AG08396 (cell line): ENCODE measurements at places on chromosomes 3 and 15.

GRCh38 chr3:112084980-112085705 lies 1.0 kb upstream of the C3orf52 start:
- no peak for DNase-seq

GRCh38 chr15:43771816-43772215 lies 5.0 kb downstream of the ELL3 start:
- no peak for DNase-seq

- DNase-seq: no peak
Measured at GRCh38 chr3:102826636-102827035, 391.8 kb downstream of the ZPLD1 start.

DNA sequence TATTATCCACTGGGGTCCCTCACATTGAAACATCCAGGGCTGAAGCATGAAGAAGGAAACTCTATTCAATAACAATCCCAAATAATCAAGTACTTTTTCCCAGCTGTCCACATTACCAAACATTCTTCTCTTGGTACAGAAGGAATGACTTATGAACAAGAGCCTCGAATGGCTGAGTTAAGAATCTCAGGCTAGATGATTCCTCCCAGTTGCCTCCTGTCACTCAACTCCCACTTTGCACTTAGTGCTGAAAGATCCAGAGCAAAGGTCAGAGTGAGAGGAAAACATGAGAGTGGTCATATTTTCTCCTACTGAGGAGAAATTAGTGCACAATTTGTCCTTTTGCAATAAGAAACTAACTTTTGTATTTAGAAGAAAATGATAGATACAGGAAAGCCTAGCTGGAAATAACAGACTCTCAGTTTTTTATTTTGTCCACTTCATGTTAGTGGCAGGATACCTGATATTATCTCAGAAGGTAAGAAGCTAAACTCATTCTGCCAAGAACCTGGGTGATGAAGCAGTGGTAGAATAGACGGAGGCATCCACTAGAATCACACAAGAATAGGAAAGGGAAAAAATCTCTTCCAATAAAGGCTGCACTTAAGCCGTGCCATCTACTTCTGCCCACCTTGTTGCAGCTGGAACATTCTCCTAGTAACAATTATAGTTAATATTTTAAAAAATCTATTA lies 46.2 kb downstream of the GADL1 start:
- DNase-seq: no peak

GRCh38 chr3:37241880-37242279 lies 67.5 kb upstream of the LRRFIP2 start:
- no peak for DNase-seq

DNA sequence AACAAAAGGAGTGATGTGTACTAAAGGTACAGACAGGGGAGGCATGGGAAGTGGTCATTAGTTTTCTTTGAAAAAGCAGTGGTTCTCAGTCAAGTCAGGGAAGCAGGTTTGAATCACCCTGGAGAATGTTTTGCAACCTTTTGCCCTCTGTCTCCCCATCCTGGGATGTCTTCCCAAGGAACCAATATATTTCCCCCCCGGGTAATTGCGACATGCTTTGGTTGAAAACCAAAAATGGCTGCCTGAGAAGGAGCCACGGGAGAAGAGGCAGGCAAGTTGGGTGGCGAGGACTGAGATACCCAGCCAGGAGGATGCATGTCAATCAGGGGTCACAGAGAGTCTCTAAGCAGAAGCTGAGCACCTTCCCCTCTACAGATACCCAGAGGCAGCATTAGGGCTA lies 20.2 kb upstream of the PPP1R2 start:
- DNase-seq: no peak

- no peak for DNase-seq
Measured at GRCh38 chr3:40930131-40930538, 269.2 kb upstream of the CTNNB1 start.

- no peak for DNase-seq
Measured at GRCh38 chr3:14231998-14232501, 53.4 kb downstream of the LSM3 start.

GRCh38 chr15:70407336-70407670 lies 309.6 kb upstream of the TLE3 start:
- DNase-seq: no peak

DNA sequence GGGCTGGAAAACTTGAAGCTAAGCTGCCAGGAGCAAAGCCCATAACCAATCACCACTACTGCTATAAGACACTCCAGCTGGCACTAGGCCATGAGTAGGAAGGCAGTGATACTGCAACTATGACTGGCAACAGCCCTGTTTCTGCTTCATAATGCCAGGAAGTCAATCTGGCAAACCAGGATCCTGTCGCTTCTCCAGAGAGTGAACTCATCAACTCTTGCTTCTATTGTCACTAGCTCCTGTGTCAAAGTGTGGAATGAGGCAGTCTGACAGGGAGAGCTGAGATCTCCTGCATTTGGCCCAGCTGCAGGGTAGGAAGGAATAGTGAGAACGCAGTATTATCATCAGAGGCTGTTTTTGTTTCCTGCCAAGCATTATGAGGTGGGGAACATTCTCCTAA lies 105.3 kb downstream of the CTNNB1 start:
- DNase-seq: peak; percentile 20

- no peak for DNase-seq
Measured at GRCh38 chr3:9196020-9196419, 53.4 kb downstream of the SRGAP3 start.

DNA sequence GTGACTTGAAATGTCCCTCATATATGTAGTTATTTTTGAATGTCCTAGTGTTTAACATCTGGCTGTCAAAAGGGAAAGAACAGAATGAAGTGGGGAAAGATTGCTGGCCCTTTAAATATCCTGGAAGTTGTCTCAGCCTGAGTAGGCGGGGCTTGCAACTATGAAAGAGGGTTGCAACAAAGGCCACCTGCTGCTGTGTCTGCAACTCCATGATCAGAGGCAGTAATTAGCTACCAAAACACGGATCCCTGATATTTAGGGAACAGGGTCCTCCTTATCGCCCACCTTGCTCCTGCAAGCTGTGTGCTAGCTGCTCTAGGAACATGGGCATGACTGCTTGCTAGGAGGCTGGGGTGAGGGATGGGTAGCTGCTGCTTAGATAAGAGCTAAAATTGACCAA lies 100.2 kb upstream of the CFAP20DC start:
- DNase-seq: no peak

DNA sequence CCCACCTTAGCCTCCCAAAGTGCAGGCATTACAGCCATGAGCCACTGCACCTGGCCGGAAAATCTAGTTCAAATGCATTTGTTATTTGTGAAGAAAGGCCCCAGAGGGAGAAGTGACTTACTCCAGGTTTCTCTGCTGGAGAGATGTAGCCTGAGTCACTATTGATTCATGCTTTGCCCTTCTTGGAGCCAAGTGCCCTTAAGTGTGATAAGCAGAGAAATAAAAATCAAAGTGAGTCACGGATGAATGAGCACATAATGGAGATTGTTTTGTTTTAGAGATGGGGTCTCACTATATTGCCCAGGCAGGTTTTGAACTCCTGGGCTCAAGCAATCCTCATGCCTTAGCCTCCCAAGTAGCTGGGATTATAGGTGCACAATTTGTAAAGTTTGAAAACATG lies 33.1 kb downstream of the CDC25A start:
- DNase-seq: peak; percentile 61

- no peak for DNase-seq
Measured at GRCh38 chr3:115989684-115990421, 366.5 kb downstream of the GAP43 start.

GRCh38 chr15:63090472-63090871 lies 31.2 kb upstream of the LACTB start:
- no peak for DNase-seq

GRCh38 chr3:185756477-185756876 lies 68.4 kb downstream of the IGF2BP2 start:
- DNase-seq: no peak

DNA sequence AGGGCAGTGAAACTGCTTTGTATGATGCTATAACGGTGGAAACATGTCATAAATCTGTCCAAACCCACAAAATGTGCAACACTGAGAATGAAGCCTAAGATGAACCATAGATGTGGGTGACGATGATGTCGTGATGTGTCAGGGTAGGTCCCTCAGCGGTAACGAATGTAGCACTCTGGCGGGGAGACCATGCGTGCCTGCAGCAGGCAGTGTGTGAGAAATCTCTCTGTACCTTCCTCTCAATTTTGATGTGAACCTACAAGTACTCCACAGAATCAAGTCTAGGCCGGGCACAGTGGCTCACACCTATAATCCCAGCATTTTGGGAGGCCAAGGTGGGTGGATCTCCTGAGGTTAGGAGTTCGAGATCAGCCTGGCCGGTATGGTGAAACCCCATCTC lies 268.2 kb upstream of the LYSMD4 start:
- no peak for DNase-seq

GRCh38 chr15:51647128-51647562 lies 24.6 kb upstream of the DMXL2 start:
- DNase-seq: peak; percentile 31

DNA sequence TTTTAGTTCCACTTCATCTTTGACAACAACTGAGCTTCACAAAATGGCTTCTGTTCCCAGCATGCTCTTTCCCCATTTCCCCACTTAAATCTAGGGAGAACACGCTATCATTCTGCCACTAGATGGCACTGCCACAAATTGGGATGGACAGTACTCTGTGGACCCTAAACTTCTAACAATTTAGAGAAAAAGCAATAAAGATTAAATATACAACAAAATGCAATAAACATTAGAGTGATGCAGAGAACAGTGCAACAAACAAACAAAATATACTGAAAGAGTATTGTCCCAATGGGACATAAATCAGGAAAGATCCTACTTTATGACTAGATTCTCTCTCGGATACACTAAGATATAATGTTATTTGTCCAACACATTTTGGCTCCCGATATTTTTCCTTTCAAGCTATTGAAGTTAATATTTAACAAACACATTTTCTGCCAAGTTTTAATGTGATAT lies 169.7 kb upstream of the TMCO5A start:
- peak; percentile 71 for DNase-seq

GRCh38 chr15:48415036-48415886 lies 84.0 kb downstream of the DUT start:
- no peak for DNase-seq

GRCh38 chr15:33623010-33623409 lies 312.2 kb downstream of the RYR3 start:
- no peak for DNase-seq

DNA sequence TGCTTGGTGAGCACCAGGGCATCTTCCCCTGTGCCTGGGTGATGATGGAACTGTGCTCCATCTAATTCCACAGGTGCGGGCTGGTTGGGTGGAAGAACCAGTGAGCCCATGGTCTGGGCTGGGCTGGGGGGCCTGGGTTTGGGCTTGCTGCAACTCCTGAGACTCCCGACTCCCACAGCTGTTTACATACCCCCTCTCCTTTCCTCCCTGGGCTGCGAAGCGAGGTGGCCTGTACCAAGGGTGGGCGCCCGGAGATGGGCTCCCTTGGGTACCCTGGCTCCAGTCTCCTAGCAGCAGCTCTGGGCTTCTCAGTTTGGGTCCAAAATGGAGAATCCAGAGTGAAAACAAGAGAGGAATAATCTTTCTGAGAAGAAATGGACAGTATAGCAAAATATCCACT lies 5.6 kb downstream of the FAM98B start:
- no peak for DNase-seq

GRCh38 chr3:137789236-137789635 lies 25.1 kb downstream of the SOX14 start:
- DNase-seq: no peak

GRCh38 chr3:15214758-15215157 lies 8.7 kb downstream of the CAPN7 start:
- DNase-seq: no peak

GRCh38 chr3:123163141-123163540 lies 38.6 kb upstream of the SEC22A start:
- no peak for DNase-seq

DNA sequence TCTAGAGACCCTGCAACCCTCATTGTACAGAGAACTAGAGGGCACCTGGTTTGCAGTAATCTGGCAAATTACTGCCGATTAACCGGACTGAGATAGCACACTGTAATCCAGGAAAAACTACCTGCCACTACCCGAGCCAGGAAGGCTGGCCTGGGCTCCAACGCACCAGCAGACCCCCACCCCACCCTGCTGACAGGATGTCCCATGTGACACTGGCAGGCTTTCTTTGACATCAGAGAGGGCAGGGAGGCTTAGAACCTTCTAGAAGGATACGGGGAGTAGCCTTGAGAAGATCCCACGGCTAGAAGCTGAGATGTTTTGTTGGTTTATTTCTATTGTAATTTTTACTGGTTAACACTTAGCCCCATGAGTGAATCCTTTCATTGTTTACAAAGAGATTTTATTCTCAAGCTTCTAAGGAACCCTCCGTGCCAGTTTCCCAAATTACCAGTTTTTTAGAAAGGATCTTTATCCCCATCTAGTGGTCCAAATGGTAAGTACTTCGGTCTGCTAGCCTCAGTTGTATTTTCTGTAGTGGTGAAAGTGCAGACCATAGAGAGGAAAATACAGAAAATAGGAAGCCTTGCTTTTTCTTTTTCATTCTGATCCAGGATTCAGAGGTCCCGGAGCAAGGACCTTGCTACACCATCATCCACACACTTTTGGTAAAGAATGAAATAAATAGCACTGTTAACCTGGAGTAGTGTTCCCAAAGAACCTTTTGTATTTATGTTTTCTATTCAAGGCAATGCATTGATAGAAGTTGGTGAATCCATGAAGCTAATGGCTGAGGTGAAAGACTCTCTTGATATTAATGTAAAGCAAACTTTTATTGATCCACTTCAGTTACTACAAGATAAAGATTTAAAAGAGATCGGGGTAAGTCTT lies 81.9 kb upstream of the ADAMTSL3 start:
- DNase-seq: peak; percentile 29

GRCh38 chr3:39180546-39181346 lies 11.6 kb downstream of the XIRP1 start:
- DNase-seq: peak; percentile 95

- no peak for DNase-seq
Measured at GRCh38 chr3:5441401-5441800, 253.9 kb downstream of the EDEM1 start.

DNA sequence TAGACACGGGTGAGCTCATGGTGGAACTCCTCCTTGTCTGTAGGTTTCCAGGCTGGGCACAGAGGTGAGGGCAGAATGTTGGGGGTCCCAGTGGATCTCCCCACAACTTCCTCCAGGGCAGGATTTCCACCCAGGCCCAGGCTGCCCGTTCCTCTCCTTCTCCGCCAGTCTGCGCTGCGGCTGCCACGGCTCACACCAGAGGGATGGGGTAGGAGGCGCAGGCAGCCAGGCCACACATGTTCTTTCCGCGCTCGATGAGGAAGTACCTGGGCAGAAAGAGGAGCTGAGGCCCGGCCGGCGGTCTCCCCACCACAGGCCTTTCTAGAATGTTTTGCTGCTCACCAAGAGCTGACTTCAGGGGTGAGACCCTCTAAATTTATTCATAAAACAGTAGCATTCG lies 22.9 kb downstream of the CTSH start:
- DNase-seq: no peak
